ENCODE measurements at places on chromosomes 5 and 9.
A peak's percentile ranks its signal among the peaks of the same experiment; 100 is the strongest.

DNA sequence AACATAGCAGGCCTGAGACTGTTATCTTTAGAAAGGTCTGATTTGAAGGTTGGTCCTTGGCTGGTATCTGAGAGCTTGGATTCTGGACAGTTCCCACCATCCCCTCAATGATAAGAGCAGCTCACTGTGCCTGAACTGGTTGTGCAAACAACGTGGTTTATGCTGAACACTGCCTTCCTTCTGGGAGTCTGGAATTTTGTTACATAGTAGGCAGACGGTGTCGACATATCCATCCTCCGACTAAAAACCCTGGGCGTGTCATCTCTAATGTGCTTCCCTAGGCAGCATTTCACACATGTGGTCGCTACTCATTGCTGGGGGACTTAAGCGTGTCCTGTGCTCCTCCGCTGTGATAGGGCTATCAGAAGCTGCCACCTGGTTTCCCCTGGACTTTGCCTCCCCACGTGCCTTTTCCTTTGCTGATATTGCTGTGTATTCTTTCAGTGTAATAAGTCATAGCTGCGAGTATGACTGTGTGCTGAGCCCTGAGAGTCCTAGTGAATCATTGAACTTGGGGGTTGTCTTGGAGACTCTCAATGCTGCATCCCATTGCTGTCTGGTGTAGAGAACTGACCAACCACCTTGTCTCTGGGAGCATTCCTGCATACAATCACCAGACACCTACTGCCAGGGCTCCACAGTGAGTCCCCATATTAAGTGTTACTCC, 119.1 kb upstream of the TBC1D2 start:
- DNase-seq = no peak

DNA sequence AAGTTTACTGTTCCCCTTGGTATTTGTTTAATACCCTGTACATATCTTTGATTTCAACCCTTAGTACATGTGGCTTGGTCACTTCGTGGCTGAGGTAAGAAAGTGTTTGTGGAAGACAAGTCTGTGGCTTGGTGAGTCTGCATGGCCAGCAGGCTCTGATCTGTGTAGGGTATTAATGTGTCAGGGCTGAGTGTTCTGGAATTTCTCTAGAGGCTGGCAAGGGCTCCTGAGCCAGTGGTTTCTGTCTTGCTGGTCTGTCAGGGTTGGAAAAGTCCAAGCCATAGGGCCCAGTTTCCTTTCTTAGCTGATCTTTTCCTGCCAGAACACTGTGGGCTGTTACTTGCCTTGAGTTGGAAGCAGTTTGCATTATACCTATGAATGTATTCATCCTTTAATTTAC, 48.0 kb upstream of the FBXL7 start:
- no peak for DNase-seq

- no peak for DNase-seq
Measured at GRCh38 chr5:168941901-168942300, 359.0 kb downstream of the SLIT3 start.

DNA sequence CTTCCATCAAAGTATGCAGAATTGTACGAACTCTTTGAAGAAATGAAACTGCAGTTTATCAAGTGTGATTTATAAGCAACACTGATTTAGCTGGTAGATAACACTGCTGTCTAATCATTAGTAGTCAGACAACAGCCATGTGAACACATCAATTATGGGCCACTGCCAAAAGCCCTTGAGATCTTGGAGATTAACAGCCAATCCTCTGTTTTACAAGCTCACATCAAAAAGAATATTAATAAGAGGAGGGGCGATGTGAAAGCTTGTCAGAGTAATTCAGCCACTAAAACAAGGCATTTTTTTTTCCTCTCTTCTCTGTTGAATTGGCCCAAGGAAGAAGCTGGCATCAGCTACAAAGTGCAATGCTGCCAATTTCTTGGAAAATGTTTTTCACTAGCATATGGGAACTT, 28.1 kb downstream of the ZNF608 start:
- peak; percentile 64 for DNase-seq

DNA sequence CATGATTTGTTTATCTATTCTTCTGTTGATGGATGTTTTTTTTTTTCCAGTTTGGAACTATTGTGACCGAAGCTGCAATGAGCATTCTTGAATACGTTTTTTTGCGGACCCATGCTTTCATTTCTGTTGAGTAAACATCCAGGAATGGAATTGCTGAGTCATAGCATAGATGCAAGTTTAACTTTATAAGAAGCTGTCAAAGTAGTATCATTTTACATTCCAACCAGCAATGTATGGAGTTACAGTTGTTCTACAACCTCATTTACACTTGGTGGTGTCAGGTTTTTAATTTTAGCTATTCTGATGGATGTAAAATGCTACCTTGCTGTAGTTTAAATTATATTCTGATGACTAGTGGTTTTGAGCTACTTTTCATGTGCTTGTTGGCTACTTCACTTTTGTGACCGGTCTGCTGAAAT, 49.0 kb downstream of the NPR3 start:
- no peak for DNase-seq

- no peak for DNase-seq
Measured at GRCh38 chr9:131732636-131733289, 7.1 kb downstream of the RAPGEF1 start.

DNA sequence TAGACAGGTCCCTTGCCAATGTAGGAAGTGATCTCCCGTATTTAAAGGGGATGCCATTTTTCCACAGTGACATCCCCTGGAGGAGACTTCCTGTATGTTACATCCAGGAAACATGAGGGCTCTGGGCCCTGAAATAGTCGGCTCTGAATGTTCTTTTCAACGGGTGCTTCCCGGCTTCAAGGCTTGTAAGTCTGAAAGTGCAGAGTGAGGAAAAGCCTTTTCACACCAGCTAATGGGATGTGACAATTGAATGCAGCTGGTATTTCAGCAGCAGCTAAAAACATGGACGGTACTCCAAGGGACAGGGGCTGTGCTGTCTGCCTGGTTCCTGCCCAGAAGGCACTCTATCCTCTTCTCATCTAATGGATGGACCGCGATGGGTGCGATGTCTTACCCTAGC, 1.4 kb downstream of the IL9 start:
- DNase-seq = no peak

GRCh38 chr9:94110821-94111252, 26.6 kb downstream of the PTPDC1 start:
- no peak for DNase-seq

- DNase-seq = no peak
Measured at GRCh38 chr5:170920196-170920595, 58.4 kb downstream of the RANBP17 start.

GRCh38 chr5:74401946-74402320, 238.6 kb downstream of the ENC1 start:
- no peak for DNase-seq

DNA sequence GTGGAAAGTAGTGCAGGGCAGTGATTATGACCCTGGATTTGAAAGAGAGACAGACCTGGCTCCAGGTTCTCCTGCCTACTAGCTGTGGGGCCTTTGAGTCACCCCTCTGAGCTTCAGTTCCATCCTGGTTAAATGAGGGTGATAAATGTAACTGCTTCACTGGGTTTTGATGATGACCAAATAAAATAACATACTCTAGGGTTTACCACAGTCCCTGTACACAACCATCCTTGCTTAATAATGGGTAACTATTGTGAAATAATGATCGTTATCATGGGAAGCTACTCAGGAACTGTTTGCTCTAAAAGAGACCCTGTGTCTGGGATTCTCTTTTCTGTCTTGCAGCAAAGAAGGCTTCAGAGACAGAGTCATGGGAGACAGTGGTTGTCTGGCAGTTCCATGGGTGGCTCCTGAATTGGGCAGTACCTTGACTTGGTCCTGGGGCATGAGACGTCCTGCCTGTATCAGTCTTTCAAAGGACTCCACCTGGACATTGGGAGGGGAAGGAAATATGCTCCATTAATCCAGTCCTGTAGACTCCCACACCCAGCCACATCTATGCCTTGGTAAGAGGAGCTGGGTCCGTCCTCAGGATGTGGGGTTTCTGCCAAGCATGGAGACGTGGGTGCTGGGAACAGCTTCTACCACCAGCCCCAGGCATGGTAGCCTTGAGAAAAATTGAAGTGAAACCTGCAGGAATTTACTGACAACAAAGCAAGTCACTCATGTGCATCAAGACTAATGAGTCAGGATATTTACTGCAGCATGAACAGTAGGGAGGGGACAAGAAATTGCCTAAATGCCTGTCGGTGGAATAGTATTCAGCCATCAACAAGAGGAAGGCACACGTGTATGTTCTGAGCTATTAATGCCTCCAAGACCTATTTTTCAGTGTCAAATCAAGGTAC, 23.4 kb downstream of the AKNA start:
- DNase-seq = peak; percentile 13

GRCh38 chr5:155923784-155924183, 403.2 kb upstream of the SGCD start:
- DNase-seq = no peak

DNA sequence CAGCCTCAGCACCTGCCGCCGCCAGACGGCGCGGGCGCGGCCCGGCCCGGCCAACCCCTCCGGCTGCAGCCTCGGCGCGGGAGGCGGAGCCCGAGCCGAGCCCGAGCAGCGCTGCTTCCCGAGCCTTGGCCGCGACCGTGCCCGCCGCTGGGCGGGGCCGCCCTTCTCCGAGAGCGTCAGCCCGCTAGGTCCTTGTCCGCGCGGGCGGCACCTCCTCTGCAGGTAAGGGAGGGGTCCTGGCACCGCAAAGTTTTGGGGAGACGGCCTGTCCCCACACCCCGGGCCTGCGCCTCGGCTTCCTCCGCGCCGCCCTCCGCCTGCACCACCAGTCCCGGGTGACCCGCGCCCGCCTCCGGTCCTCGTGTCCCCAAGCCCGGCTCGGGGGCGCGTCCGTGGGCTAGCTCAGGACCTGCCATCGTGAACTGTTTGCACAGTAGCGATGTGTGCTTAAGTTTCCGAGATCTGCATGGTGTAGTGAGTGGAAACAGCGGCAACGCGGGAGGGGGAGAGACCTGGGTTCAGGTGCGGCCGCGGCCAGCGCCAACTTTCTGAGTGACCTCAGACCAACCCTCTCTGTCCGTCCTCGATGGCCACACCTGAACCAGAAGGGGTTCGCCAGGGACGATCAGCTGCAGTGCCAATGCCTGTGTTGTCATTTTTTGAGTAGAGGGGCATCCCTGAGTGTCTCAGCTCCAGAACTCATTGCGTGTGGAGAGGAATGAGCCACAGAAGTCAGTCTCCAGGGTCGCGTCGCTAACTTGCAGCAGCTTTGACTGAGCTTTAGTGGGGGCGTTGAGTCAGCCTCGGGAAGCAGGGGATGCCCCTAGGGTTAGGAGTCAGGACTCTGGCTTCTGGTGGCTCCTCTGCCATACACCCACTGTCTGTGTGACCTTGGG, at the start of gene FRMPD1:
FRMPD1 (plus strand) TSS at position 82 of the 896 bp plus-strand sequence. CDS start 41,688 bp downstream, outside the sequence.
- DNase-seq = peak; percentile 76

GRCh38 chr5:126812199-126812570, 35.2 kb downstream of the LMNB1 start:
- no peak for DNase-seq

GRCh38 chr9:94805585-94805984, 79.1 kb downstream of the AOPEP start:
- no peak for DNase-seq

DNA sequence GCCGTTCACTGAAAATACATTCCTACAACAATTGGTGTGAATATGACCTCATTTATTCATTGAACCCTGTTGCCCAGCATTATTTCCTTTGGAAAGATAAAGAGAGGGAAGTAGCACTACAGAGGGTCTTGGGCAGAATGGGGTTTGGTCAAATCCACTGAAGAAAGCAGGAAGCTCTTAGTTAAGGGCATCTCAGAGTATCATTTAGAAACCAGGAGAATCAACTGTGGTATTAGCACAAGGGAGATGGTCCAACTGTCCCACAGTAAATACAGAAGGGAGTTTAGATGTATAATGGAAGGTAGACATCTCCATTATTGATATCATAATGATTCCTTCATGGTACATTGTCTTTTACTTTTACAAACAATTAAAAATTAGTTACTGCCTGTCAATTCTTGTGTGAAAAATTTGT, 47.1 kb downstream of the LIX1 start:
- no peak for DNase-seq

- DNase-seq = peak; percentile 59
Measured at GRCh38 chr5:138463419-138464007, 1.8 kb upstream of the EGR1 start.

DNA sequence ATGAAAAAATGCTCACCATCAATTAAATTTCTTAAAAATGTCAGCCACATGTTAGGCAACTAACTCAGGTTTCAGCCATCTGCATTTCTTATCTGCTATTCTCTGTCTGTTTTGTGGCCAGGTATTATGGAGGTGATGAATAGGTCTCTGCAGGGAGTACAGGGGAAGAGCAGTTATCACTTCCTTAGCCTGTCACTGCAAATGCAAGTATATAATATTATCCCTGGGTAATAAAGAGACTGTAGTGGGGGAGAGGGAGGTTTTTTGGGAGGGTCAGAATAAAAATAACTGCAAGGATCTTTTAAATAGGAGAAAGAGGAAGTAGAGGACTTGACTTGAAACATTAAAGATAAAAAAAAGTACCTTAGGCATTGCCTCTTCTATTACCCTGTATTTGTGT, 49.6 kb upstream of the PTGER4 start:
- no peak for DNase-seq

- DNase-seq = no peak
Measured at GRCh38 chr9:91907484-91908292, 42.3 kb downstream of the ROR2 start.

DNA sequence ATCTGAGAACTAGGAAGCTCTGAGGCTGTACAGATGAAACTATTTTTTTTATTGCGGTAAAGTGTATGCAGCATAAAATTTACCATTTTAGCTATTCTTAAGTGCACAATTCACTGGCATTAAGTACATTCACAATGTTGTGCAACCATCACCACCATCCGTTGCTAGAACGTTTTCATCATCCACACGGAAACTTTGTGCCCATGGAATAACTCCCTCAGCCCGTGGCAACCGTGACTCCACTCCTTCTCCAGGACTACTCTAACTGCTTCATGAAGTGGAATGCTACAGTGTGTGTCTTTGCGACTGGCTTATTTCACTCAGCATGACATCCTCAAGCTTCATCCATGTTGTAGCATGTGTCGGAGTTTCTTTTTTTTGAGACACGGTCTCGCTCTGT, 57.1 kb downstream of the COL23A1 start:
- DNase-seq = no peak

- peak; percentile 41 for DNase-seq
Measured at GRCh38 chr9:68980341-68980914, 33.5 kb downstream of the PRKACG start.

DNA sequence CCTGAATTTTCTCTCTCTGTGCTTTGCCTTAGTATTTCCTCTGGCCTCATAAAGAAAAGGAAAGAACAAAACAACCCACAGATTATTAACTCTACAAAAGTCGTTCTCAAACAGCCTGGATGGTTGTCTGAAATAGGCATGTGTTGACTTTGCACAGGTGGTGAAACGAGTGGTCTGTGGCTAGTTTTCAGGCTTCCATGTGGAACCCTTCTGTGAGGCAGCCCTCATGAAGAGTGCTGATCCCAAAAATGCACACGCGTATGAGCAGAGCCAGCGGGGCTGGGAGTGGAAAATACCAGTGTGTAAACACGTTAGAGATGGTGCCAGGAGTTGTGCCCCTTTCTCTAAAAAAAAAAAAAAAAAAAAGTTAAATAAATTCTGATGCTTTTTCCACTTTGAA, 4.9 kb upstream of the PSAT1 start:
- DNase-seq = no peak

- DNase-seq = no peak
Measured at GRCh38 chr5:115459855-115460341, 84.7 kb downstream of the FEM1C start.

GRCh38 chr9:97307500-97308163, at the start of gene CCDC180:
TSS of gene CCDC180 (plus strand) at chr9:97307659. CDS start at chr9:97308064, 405 bp downstream.
- DNase-seq = peak; percentile 73
